ENCODE measurements at places on chromosomes 3 and 15.

DNA sequence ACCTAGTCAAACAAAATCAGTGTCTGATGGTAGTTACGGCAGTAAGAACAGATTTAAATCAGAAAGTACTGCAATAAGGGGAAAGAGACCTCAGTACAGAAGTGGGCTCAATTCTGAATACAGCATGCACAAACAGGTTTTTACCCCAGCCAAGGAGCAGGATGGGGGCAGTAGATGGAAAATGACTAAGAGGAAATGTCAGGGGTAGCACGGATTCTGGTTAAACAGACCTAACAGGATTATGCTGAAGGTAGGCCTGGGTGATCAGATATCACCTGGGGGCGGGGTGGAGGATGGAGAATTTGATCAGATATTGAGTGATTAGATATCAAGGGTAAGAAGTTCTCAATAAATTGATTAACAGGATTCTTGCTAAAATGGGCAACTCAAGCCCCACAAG, 19.0 kb downstream of the MESD start:
- no peak for DNase-seq

DNA sequence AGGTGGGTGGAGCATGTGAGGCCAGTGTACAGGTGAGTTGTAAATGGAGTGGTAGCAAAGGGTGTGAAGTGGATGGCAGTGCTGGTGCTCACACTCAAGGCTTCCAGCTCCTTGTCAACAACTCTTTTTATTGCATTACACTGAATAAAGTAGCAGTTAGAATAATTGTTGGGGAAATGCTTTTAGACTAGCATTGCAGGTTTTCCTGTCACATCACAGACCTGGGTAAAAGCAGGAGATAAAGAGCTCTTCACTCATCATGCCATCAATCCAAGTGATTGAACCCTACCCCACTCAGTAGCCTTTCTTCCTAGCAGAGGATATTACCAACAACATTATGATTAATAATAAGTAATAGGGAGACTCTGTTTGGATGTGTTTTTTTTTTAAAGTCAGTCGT, 81.6 kb downstream of the CDIN1 start:
- no peak for DNase-seq

DNA sequence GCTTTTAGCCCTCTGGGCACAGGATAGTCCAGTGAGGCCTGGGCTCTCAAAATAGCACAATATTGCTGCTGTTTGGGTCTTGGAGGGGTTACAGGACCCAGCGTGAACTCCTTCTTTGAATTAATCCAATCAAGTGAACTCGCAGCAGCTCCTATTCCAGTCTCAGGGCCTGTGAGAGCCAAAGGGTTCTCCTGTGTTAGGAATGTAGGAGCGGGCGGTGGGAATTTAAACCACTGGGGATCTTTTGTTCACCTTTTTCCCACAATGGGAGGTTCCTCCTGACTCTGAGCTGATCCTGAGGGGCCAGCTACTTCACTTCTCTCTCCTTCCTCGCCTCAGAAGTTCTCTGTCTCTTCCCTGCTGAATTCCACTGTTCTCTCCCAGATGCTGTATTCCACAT, 504.0 kb downstream of the UNC13C start:
- DNase-seq: no peak

DNA sequence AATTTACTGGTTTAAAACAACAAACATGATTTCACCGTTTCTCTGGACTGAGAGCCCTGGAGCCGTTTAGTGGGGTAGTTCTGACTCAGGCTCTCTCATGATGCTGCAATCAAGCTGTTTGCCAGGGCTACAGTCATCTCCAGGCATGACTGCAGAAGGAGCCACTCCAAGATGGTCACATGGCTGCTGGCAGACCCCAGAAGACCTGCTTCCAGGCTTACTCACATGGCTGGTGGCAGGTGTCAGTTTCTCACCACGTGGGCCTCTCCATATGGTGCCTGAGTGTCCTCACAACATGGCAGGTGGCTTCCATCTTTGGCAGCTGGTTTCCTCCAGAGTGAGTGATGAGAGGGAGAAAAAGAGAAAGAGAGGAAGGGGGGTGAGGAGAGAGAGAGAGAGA, 378.3 kb upstream of the RGMA start:
- DNase-seq: no peak

DNA sequence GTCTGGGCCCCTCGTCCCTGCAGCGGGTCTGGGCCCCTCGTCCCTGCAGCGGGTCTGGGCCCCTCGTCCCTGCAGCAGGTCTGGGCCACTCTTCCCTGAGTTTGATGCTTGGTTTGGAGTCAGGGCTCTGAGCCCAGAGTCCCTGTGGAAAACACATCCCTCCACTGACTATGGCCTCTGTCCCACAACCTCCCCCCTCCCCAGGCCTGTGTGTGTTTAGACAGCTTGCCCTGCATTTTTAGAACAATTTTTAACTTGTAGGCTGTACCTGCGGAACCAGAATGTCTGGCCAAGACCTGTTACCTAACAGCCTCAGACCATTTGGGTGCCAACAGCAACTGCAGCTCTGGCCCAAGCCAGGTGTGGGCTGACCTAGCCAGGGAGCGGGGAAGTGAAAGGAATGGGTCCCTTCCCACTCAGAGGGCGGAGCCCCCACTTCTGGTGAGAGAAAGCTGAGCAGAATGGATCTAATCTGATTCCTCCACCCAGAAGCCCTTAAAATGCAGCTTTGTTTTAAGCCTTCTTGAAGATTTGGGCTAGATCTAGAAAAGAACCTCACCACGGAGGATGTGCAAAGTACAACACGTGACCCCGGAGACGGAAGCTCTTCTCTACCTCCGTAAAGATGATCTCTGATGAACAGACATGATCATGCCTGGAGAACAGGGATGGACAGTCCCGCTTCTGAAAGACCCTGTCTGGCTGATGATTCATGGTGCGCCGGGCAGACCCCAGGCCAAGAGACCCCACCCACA, 60.5 kb upstream of the TFRC start:
- peak; percentile 34 for DNase-seq

DNA sequence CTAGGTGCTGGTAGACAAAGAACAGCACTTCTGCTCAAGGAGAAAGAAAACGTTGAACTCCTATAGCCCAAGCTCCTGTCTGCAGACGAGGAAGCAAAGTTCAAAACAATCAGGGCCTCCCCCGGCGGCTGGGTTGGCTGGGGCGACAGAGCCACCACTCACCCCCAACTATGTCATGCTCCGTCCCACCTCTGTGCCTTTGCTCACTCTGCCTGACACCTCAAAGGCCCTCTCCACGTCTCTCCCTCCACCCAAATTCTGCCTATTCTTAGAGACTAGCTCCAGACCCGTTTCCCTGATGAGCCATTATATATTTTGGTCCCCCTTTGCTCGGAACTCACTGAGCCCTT, 304.3 kb downstream of the TLE3 start:
- no peak for DNase-seq

- no peak for DNase-seq
These were observed 38.7 kb upstream of the DNAAF4 start for GRCh38 chr15:55546718-55547117.

GRCh38 chr3:152376351-152377183, 107.8 kb downstream of the MBNL1 start:
- peak; percentile 91 for DNase-seq

- DNase-seq: peak; percentile 71
These were observed 69.6 kb downstream of the ATP10A start for GRCh38 chr15:25793354-25794050.
